ENCODE measurements at places on chromosomes 16 and 17.

DNA sequence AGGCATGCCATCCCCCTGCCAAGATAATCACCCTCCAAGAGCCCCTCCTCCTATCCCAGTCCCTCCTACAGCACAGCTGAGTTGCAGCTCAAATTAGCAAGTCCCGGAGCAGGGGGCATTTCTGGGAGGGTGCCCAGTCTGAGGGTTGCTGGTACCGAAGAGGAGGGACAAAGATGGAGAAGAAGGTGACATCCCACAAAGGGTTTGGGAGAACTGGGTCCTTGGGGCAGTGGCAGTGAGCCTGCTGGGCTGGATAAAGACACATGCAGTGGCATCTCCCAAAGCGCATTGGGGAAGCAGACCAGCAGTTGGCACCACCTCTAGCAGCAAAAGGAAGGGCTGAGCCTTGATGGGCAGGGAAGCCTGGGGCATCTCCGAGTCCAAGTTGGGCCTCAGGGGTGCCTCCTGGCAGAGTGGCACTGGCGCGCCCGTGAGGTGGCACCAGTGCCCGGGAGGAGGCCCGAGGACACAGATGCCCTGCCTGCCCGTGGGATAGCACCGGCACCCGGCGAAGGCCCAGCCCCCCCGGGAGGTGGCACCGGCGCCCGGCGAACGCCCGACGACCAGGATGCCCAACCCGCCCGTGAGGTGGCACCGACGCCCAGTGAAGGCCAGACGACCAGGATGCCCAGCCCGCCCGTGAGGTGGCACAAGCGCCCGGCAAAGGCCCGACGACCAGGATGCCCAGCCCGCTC is 622 bp downstream of the TOM1L2 start:
- DNase-seq: no peak

DNA sequence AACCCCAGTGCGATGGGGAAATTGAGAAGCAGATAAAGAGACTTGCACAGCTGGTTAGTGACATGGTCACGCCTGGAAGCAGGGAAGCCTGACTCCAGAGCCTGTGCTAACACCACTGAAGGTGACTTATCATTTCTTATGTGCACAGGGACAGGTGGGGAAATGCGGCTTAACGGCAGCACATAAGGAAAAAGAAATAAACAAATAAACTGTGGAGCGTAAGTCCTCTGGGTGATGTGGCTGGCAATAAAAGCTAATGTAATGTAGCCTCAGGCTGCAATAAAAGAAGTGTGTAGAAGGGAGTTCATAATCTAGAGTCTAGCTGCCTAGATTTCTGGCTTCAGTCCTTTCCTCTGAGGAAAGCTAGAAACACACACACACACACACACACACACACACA is 10.6 kb downstream of the CDH11 start:
- no peak for DNase-seq

DNA sequence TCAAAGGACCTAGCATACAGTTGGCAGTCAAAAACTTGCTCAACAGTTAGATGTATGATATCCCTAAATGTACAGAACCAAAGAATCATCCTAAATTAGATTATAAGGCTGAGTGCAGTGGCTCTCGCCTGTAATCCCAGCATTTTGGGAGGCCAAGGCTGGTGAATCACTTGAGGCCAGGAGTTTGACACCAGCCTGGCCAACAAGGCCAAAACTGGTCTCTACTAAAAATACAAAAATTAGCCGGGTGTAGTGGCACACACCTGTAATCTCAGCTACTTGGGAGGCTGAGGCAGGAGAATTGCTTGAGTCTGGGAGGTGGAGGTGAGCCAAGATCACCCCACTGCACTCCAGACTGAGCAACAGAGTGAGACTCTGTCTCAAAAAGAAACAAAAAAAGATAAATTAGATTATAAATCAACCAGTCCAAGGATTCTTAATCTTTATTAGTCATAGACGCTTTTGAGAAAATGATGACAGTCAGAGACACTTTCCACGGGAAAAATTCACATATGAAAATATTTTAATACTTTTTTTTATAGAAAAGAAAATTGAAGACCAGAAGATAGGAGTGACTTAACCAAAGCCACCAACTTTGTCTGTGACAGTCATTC is 77.6 kb downstream of the MMD start:
- DNase-seq: no peak

DNA sequence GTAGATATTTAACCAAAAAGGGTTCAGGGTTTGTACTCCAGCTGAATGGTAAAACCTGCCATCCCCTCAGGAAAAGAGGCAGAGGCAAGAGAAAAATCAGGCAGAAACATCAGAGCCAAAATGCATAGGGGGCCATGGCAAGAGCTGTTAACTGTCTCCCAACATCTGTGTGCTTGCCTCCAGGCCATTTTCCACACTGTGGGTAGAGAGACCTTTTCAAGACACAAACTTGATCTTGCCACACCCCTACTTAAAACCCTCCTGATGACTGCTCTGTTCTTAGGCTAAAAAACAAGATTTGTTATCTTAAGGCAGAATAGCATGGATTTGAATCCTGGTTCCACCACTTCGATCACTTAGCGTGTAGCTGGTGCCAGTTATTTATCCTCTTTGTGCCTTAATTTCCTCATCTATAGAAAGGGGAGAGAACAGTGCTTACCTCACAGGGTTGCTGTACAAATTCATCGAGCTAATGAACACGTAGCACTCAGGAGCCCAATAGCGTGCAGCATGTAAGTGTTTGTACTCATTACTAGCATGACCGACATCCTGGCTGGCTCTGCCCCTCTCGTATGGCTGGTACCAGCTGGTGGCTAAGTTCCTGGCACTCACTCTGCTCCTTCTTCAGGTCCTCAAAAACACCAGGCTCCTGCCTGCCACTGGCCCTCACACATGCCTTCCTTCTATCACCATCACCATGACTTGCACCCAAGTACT is 25.8 kb downstream of the STAT3 start:
- DNase-seq: no peak

GRCh38 chr16:88785106-88785924 is at the start of gene PIEZO1:
TSS of gene PIEZO1 (minus strand) at chr16:88785220. CDS start at chr16:88784964, 256 bp downstream.
- peak; percentile 80 for DNase-seq

- no peak for DNase-seq
Measured at GRCh38 chr17:4718276-4718675, 7.8 kb downstream of the ARRB2 start.

DNA sequence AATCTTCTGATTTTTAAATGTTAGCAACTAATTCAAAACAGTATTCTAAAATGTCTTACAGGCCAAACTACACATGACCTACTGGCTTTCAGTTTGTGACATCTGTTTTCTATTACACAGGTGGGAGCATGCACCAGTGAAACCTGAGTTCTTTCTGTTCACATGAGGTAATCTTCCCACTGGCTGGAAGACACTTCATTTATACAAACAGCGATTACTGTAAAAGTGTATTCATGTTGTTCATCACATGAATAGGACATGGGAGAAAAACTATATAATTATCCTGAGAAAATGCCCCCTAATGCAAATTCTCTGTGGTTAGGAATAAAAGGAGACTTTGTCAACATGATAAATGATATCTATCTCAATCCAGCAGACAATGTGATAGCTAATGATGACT is 11.1 kb upstream of the PIK3R5 start:
- no peak for DNase-seq

DNA sequence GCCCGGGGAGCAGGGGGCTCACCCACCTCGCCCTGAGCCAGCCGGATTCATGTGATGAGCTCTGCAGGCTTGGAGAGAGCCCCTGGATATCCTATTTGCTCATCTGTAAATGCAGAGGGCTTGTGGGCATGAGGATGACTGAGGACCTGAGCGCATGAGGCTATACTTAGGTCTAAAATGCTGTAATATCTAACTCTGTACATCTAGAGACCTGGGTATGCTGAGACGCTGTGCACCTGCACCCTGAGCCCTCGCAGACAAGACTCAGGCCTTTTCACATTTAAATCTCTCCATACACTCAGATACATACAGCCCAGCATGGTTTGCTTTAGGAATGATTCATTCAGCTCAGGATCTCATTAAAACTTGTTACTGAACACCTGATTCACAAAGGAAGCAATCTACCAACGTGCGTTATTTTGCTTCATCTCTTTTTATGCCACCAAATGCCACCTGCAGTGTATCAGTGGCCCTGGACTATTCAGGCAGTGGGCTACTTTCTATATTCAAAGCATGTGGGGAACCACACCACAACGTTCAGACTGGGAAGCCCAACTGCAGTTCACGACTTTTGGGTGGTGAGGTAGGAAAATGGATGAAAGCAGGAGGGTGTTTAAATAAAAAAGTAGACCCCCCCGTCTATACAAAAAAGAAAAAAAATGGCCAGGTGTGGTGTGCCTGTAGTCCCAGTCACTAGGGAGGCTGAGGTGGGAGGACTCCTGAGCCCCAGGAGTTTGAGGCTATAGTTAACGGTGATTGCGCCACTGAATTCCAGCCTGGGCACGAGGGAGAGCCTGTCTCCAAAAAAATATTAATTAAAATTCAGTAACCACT is 12.0 kb downstream of the USP7 start:
- no peak for DNase-seq

DNA sequence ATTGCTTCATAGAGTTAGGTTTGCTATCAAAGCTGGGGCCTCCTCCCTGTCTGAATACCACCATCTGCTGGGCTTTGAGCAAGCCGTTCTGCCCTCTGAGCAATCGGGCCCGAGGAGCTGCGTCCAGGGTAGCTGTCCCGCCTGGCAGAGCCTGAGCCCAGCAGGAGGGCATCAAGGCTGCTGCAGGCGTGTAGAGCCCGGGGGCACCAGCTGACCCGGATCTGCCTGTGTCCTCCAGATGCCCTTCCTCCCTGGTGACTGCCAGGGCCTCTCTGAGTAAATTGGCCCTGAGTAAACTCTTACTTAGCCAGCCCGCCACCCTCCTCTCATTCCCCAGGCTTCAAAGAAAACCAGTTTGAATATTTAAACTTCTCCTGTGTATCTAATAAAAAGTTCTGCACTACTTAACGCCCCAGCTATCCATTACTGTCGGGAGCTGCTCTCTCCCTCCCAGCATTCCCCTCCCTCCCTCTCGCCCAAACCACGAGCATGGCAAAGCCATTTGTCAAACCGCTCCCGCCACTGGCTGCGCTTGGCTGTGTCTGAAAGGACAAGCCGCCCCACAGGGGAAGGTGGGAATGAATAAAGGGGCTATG is 16.4 kb downstream of the CDK5RAP3 start:
- DNase-seq: no peak

- DNase-seq: no peak
Measured at GRCh38 chr16:65272699-65273414, 151.0 kb upstream of the CDH11 start.

DNA sequence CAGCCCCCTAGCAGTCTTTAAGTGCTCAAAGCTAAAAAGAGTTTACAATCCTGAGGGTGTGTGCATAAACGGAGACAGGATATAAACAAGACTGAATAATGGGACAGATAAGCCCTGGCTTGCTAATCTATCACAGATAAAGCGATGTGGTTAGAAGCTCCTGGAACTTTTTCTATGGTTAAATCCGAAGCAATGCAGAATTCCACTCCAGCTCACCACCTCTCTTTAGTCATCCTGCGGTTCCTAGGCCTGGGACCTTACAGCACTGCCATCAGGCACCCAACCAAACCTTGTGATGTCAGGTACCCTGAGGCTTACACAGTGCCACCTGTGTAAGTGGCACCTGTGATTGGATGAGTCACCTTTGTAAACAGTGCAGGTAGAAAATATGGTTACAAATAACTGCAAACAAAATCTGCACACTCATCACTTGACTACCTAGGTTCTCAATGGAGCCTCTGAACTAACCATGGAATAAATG is 31.5 kb upstream of the B4GALNT2 start:
- no peak for DNase-seq

GRCh38 chr17:57567251-57567650 is 177.8 kb downstream of the CCDC182 start:
- no peak for DNase-seq

GRCh38 chr17:53150101-53150698 is 672.5 kb upstream of the KIF2B start:
- no peak for DNase-seq

- DNase-seq: no peak
Measured at GRCh38 chr16:30470632-30470995, 1.9 kb upstream of the ITGAL start.

GRCh38 chr16:50722960-50723359 is 18.9 kb upstream of the CYLD start:
- no peak for DNase-seq

GRCh38 chr16:1300664-1301476 is 8.6 kb upstream of the UBE2I start:
- DNase-seq: peak; percentile 76

DNA sequence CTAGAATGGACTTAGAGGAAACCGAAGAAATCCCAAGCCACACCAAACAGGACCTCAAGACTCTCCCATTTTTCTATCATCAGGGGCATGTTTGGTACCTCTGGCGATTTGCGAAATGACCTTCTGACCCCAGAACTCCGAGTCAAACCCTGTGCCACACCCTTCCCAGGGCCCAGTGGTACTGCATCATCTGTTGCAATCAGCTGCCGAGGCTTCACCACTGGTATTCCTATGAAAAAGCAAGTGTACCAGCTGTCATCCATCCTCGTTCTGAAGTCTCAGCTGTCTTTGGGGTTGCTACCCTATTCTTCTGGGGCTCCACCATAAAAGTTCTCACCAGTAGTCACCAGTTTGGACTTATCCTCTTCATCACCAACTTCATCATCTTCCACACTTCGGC is 2.3 kb upstream of the RSKR start:
- no peak for DNase-seq

- no peak for DNase-seq
Measured at GRCh38 chr16:70713342-70713741, 27.5 kb upstream of the MTSS2 start.

- DNase-seq: no peak
Measured at GRCh38 chr17:39352511-39352910, 48.9 kb downstream of the FBXL20 start.

- peak; percentile 82 for DNase-seq
Measured at GRCh38 chr17:49223517-49224197, 6.9 kb downstream of the PHOSPHO1 start.

DNA sequence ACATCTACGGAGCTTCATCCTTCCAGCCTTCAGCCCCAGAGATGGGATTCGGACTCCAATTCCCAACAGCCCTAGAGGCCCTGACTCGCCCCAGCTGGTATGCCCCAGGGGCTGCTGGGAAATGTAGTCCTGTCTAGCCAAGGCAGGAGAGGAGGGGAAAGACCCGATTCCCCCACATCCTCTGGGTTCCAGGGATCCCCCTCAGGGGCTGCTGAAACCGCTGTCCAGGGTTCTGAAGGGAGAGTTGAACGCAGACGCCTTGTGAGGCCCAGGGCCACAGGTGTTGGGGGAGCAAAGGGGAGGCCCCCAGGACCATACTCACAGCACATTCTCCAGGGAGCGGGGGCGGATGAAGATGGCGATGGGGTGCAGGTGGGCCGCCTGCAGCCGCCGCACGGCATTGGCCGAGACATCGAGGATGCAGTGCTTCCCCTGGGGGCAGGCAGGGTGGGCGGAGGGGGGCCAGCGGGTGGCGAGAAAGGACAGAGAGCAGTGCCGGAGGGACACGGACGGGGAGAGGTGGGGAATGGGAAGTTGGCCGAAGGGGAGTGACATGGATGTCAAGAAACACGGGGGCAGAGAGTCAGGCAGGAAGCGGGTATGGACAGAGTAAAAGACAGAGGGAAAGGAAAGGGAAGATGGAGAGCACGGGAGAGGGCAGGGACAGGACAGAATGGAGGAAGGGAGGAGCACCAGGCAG is 12.6 kb upstream of the ASGR1 start:
- DNase-seq: peak; percentile 59

GRCh38 chr16:1918351-1919326 is at the start of gene HS3ST6:
TSS of gene HS3ST6 (minus strand) at chr16:1918415. CDS start at chr16:1918323, 92 bp downstream.
- DNase-seq: no peak

Data from naive thymus-derived CD8-positive, alpha-beta T cell (primary cell).